ENCODE measurements at places on chromosomes 6 and 20.

DNA sequence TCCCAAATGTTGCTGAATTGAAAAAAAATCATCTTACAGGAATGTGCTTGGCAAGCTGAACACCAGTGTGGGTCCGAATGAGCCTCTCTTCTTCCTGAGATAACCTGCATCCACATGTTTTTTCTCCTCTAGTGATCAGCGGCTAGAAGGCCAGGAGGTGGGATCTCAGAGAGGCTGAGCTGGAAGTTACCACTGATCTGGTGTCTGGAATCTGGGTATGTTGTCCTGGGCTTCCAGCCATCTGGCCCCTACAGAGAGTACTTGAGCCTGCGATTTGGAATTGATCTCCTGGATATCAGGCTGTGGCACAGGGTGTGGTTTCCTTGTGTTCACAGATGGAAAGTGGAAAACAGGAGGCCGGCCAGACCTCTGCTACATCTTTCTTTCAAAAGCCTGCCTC, 35.9 kb downstream of the SULF2 start:
- DNase-seq, result no peak

GRCh38 chr6:6154335-6154734, 147.6 kb upstream of the NRN1 start:
- no peak for DNase-seq

DNA sequence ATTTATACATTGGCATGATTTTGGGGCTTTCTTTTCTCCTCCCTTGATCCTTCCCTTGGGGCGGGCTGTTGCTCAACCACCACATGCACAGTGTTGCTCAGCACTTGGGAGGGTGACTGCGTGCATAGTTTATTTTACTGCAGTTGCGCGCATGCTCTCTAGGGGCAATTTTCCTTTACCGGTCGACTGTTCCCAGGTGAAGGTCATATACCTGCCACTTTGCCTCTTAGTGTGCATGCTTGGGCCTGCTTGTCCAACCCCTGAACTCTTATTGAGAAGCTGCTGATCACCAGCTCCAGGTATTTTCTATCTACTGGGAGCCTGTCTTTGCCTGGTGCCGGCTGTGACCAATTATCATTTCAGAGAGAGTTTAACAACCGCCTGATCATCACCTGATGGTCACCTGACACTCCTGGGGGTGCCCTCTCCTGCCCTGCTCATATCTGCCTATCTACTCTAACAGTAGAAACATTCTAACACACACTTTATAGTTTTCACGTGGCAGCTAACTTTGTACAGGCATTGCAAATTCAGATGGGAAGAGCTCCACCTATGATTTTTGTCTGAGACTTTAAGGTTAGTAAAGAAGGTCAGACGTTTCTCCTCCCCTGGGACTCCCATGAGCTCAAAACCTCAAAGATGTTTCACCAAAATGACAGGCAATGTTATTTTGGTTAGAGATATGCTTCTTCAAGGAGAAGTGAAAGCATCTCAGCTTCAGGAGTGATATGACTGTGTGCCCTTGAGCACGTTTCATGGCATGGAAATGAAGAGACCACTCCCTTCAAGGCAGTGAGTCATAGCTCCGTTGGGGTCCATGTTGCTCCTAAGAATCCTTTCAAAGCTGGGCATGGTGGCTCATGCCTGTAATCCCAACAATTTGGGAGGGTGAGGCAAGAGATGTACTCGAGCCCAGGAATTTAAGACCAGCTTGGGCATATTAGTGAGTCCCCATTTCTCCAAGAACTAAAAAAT, 227.5 kb upstream of the MYLIP start:
- peak; percentile 39 for DNase-seq

GRCh38 chr6:117955684-117956256, 48.7 kb downstream of the SLC35F1 start:
- DNase-seq, result no peak

DNA sequence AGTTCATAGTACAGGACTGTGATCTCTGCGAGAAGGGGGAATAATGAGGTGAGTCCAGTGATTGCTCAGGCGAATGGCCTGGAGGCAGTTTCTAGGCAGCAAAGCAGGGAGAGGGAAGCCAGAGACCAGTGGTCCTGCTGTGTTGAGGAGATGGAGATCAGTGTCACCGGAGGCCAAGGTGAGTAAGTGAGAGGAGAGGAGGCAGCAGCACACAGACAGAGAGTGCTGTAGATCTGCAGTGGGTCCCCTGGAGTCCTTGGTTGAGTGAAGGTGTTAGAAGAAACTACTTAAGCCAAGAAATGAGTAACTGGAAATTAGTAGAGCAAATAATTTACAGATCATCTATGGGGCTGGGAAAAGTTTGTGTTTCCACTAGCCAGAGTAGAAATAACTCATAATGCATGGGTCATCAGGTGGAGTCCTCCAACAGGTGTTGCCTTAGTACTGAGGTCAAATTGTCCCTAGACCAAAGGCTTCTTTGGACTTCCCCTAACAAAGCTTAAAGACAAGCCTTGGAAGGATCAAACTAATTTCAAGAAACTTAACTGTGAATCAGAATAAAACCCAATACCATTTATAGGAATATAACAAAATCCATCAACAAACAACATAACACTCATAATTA, 13.6 kb downstream of the HEBP2 start:
- peak; percentile 48 for DNase-seq

- DNase-seq, result peak; percentile 8
Observed at GRCh38 chr6:46935687-46936086, 13.9 kb upstream of the ADGRF5 start.

- no peak for DNase-seq
Observed at GRCh38 chr6:160882006-160882405, 109.6 kb upstream of the MAP3K4 start.

- no peak for DNase-seq
Observed at GRCh38 chr6:12277386-12277785, 12.8 kb upstream of the EDN1 start.

DNA sequence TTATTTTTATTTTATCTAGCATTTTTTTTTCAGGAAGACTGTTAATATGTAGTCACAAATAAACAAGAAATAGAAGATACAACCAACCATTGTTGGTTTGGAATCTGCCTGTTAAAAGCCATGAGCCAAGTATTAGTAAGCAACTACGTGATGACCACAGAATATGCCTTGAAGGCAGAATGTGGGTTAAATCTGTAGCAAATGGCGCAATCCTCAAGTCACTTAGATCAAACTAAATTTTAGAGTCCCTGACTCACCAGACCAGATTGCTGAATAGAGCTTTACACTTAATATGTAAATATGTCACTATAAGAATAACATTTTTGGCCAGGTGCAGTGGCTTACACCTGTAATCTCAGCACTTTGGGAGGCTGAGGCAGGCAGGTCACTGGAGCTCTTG, 800.1 kb upstream of the CITED2 start:
- DNase-seq, result peak; percentile 58

DNA sequence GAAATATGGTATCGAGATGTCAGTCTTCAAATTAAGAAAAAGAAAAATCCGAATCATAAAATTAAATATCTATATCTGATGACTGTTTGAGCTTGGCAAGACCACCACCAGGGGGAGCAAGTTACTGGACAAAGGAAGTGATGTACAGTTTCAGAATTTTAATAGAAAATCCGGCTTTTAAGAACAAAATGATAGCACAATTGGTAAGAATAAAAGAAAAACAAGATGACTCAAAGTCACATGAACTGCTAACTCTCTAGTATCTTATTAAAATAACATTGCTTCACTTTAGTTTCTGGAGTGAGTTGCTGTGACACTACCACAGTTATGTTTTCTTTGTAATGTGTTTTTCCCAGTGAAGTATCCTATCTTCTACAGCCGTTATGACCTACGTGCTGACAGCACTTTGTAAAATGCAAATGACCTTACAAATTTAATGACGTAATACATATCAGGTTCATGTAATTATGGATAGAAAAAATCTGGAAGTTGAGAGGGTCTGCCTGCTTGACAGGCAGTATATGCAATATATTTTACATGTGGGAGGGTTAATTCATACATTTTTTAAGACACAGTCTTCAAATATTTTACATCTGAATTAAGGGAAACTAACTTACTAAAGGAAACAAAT, 405.3 kb upstream of the HS3ST5 start:
- peak; percentile 48 for DNase-seq

GRCh38 chr20:20463933-20464374, 96.0 kb downstream of the INSM1 start:
- DNase-seq, result no peak

GRCh38 chr20:6269168-6269873, 146.5 kb upstream of the FERMT1 start:
- peak; percentile 3 for DNase-seq

- no peak for DNase-seq
Observed at GRCh38 chr6:123830120-123830519, 26.5 kb downstream of the NKAIN2 start.

GRCh38 chr6:137846274-137846673, 20.8 kb upstream of the TNFAIP3 start:
- DNase-seq, result no peak

DNA sequence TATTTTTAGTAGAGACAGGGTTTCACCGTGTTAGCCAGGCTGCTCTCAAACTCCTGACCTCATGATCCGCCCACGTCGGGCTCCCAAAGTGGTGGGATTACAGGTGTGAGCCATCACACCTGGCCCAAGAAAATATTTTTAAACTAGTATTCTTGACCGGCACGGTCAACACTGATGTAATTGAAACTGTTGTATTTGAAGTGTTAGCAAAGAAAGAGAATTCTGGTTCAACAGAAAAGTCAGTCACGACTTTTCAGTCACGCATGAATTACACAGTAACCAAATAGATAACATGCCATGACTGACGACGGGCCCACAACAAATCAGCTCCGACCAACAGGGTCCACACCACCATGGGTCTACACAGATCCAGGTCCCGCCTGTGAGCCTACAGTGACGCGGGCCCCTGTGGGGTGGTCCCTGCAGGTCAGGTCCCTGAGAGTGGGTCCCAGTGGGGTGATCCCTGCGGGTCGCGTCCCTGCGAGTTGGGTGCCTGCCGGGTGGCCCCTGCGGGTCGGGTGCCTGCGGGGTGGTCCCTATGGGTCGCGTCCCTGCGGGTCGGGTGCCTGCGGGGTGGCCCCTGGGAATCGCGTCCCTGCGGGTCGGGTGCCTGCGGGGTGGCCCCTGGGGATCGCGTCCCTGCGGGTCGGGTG, 1.0 kb downstream of the GMEB2 start:
- peak; percentile 48 for DNase-seq

DNA sequence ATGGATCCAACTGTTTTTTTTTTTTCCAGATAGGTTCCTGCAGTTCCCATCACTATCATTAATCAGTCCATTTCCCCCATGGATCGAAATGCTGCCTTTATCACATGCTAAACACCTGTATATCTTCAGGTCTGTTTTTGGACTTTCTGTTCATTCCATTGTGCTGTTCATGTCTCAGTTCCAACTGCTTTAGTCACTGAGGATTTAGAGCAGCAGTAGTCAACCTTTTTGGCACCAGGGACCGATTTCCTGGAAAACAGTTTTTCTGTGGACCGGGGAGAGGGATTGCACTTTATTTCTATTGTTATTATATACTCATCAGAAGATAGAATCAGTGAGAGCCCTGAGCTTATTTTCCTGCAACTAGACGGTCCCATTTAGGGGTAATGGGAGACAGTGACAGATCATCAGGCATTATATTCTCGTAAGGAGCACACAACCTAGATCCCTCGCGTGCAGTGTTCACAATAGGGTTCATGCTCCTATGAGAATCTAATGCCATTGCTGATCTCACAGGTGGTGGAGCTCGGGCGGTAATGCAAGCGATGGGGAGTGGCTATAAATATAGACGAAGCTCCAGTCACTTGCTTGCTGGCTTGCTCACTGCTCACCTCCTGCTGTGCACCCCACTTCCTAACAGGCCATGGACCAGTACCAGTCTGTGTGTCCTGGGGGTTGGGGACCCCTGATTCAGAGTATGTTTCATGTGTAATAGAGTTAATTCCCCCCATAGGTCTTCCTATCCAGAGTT, 46.0 kb downstream of the CAP2 start:
- DNase-seq, result no peak

GRCh38 chr6:19210849-19211590, 626.1 kb upstream of the ID4 start:
- DNase-seq, result no peak

- peak; percentile 9 for DNase-seq
Observed at GRCh38 chr20:60447703-60448102, 489.5 kb downstream of the CDH26 start.

DNA sequence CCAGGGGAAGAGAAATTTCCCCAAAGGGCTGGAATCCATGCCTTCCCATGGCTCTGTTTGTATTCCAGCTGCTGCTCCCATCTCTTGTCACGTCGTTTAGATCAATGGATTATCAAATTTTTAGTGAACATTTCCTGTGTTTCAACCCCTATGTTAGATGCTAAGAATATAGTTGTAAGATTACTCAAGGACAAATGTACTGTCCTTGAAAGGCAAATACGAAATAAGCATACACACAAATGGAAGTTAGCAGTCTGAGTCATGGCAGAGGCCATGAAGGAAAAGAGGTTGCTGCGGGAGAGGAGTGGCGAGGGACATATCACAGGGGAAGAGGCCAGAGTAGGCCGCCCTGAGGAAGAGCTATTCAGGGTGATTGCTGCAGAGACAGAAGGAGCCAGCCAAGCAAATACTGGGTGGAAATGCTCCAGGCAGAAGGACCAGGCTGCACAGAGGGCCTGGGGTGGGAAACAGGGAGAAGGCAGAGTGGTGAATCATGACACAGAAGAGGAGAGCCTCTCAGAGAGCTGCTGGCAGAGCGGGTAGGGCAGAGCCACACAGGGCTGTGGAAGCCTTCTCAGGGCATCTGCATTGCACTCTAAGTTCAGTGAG, 219.2 kb upstream of the LRFN2 start:
- DNase-seq, result peak; percentile 33

DNA sequence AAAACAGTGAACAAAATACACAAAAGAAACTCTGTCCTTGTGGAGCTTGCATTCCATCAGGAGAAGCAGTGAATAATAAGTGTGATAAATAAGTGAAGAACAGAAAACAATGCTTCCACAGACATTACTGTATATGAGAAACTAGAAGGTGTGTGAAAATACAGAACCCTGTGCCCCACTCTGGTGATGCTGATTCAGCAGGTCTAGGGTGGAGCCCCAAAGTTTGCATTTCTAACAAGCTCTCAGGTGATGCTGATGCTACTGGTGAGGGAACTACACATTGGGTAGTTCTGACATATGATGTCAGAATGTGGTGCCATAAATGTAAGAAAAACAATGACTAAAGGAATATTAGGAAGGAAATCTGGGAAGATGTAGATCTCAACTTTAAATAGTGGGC, 601.4 kb upstream of the BTBD3 start:
- DNase-seq, result no peak

- DNase-seq, result no peak
Observed at GRCh38 chr6:39493777-39494176, 171.3 kb upstream of the KCNK16 start.

- DNase-seq, result no peak
Observed at GRCh38 chr20:63003546-63003945, 3.2 kb downstream of the BHLHE23 start.
